ENCODE measurements at places on chromosomes 5 and 9.

DNA sequence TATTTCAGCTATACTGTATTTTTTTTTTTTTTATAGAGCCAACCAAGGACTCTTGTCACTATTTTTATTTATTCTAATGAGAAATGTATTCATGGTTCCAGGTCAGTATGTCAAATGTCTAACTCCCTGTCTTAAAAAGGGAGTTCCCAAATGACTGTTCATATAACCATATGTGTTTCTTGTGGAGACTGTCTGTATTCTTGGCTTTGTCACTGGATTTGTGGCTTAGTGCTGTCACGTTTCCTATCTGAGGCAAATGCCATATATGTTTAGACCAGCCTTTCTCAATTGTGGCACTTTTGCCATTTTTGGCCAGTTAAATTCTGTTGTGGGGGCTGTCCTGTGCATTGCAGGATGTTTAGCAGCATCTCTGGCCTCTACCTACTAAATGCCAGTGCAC lies 3.1 kb downstream of the GCNT1 start:
- no peak for DNase-seq

DNA sequence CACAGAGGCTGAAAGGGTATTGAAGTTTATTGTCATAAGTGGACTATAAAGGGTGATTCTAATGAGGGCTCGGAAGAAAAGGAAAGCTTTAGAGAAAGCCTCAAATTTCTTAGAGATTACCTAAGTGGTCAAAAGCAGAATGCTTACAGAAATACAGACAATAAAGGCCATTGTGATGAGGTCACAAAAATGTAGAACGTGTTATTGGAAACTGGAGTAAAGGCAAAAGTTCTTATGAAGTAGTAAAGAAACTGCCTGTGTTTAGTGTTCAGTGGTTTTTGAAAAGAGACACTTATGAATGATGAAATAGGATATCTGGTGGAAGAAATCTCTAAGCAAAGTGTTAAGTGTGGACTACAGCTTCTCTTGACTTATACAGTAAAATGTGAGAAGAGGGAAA lies 726.9 kb downstream of the DNAH5 start:
- DNase-seq = no peak

GRCh38 chr9:95770653-95771131 lies 104.8 kb upstream of the ERCC6L2 start:
- DNase-seq = no peak

GRCh38 chr9:104980039-104980654 lies 52.2 kb upstream of the ABCA1 start:
- no peak for DNase-seq

DNA sequence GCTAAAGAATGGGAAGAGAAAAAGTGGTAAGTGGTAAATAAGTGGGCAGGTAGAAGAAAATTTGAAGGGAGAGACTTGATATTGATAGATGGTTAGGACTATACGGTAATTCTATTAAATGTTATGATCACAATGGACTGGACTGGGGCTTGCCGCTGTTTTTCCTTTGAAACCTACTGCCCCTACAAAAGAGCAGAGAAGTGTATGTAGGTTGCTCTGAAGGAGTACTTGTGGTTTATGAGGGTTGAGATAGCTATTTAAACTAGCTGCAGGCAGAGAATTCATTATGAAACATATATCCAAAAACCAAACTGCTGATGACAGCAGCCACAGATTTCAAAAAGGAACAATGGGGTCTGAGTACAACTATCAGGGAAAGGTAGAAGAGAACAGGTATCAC lies 16.8 kb upstream of the HK3 start:
- DNase-seq = no peak

GRCh38 chr5:125113328-125113727 lies 366.9 kb upstream of the ZNF608 start:
- DNase-seq = no peak

DNA sequence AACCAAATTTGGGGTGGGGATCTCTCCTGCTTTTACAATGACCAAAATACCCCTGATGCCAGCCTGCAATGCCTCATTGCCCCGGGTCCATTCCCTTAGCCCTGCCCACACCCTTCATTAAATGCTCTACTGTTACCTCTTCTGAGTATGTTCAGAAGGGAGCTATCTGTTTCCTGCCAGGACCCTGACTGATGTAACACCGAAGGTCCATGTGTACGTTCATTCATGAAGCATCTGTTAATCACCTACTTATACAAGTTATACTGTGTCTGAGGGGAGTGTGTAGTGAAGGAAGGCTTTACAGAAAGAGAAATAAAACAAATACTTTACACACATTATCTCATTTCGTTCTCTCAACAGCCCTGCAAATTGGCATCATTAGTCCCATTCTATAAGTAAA lies 51.9 kb downstream of the ASTN2 start:
- no peak for DNase-seq

GRCh38 chr5:17428176-17428800 lies 69.7 kb upstream of the TAF11L2 start:
- DNase-seq = no peak

DNA sequence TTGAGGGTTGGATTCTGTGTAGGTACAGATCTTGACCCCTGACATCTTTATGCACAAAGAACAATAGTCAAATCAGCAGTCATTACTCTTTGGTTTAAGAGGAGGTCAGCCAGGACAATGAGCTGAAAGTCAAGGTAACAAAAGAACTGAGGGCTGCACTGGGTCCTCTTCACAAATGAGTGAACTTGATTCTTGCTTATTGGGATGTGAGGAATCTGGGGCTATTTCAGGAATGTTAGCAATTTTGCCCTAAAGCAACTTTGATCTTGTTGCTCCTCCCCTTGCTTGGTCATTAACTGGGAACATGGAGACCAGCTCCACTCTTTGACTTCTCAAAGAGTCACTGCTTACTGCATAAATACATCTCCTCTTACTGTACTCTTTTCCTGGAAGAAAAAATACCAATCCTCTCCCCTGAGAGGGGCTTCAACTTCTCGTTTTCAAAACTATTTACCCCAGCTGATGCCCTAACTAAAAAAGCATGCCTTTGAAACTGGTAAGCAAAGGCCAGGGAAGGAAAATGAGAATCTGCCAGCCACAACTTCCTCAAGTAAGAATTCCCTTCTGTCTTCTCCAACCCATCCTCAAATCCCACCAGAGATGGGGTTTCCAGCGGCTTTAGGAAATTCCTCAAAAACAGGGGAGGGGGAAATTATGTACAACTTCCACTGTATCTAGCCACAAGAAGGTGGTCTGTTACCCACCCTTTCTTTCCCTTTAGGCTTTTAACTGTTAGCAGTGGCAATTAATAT lies 368.3 kb downstream of the ENC1 start:
- no peak for DNase-seq

DNA sequence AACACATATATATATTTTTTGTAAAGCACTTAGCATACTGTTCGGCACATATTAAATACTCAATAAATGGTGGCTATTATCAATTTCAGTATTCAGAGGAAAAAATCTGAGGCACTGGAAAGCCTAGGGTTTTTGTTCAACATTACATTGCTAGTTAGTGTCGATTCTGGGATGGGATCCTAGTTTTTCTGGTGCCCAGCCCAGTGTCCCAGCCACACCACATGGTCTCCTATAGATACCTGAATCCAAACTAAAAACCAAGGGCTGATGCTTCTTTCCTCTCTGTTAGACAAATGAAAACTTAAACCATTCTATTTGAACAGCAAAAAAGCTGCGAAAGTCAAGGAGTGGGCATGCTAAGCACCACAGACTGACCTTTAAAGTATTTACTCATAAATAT lies 810.7 kb upstream of the DMAC1 start:
- no peak for DNase-seq

DNA sequence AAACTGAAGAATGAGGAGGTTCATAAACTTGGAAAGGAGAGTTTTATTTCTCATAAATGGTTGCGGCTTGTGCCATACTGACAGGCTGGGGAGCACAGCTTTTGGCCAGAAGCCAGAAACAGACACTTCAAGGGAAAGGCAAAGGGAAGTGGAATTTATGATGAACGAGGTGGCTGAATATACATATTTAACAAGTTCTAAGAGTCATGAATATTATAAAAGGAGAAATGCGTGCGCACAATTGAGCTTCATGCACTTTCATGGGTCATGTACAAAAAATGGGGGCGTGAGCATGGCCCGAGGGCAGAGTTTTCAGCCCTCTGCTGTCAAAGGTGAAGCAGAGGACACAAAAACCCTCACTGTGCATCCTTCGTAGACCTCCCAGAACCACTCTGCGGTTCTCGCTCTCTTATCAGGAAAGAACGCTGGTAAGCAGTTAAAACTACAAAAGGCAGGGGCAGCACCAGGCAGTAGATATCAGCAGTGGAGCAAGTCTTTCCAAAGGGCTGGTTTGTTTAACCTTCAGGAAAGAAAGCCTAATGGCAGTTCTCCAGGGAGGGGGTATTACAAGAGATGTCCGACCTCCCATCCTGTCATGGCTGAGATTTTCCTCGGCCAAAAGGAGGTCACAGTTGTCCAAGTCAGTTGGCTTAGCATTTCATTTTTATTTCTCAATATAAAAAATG lies 29.0 kb downstream of the AUH start:
- no peak for DNase-seq

DNA sequence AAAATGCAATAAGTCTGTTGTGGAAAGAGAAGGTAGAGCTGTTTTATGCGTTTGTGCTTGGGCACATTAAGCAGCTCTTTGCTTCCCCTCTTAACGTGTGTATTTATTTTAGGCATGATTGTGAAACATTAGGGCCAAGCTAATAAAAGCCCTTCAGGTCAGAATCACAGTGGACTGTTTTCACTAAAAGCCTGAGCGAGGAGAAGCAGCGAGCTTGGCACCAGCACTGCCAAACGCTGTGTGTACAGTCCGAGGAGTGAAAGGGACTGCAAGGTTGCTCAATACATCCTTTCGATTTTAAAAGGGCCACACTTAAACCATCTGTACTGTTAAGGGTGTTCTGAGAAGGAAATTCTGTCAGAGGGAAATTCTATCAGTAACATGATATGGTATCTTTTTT lies 107.2 kb upstream of the CKMT2 start:
- DNase-seq = no peak

Data from stimulated activated CD4-positive, alpha-beta T cell treated with anti-CD3 and anti-CD28 coated beads, TNF-alpha, amount 100 ng/mL, for 4 hours (primary cell).